ENCODE measurements at places on chromosomes 12 and 14.
A peak's percentile ranks its signal among the peaks of the same experiment; 100 is the strongest.

GRCh38 chr12:18153826-18154225, 63.8 kb upstream of the RERGL start:
- no peak for DNase-seq

DNA sequence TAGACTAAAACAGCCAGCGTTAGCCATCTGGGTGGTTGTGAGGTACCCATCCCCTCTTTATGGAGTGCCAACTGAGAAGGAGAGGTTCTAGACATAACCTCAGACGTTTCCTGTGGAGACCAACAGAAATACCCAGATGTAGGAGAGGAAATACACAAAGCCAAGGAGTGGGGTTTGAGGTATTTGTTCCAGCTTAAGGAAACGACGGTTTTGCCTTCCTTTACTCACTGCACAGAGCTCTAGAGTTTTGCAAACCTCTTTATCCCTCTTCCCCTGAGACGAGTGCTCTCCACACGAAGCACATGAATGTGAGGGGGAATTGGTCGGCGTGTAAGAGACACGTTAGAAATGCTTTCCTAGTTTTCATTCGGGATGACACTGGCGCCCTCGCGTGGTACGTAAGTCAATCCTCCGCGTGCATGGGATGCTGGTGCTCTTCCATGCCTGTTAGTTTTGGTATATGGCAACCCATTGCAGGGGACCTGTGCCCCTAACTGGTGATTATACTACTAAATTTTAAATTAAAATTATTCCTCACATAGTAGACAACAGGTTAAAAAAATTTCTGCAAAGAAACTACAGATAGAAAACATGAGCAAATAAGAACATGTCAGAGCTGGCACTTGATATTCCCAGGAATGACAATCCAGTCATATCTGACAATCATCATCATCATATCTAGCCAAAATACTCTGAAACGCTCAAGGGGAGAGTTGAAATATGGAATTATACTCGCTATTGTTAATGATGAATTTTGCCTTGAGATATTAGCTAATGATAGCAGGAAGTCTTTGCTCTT, 121.7 kb downstream of the PPM1H start:
- DNase-seq: peak; percentile 42

GRCh38 chr12:132467511-132467910, 22.4 kb upstream of the FBRSL1 start:
- no peak for DNase-seq

GRCh38 chr12:121428883-121429282, 29.0 kb downstream of the RNF34 start:
- DNase-seq: no peak

Measured in large intestine (tissue), 12 donors.